ENCODE measurements at places on chromosomes 13 and 19.

- no peaks in the 10 kb centered on the region for H3K36me3 ChIP-seq
- H3K27me3 ChIP-seq, result peaks cover 3% of the 10 kb centered on the region
- H3K27ac ChIP-seq, result no peak overlapping the region
- no peak for DNase-seq
These were observed 403.8 kb upstream of the PRR20A start for GRCh38 chr13:56736966-56737365.

GRCh38 chr13:113902481-113902880 is 38.6 kb upstream of the GAS6 start:
- H3K27me3 ChIP-seq, result peaks cover 7% of the 10 kb centered on the region
- no peak for DNase-seq
- H3K4me1 ChIP-seq, result peaks cover 5% of the 10 kb centered on the region
- H3K27ac ChIP-seq, result no peak overlapping the region
- H3K36me3 ChIP-seq, result no peaks in the 10 kb centered on the region

DNA sequence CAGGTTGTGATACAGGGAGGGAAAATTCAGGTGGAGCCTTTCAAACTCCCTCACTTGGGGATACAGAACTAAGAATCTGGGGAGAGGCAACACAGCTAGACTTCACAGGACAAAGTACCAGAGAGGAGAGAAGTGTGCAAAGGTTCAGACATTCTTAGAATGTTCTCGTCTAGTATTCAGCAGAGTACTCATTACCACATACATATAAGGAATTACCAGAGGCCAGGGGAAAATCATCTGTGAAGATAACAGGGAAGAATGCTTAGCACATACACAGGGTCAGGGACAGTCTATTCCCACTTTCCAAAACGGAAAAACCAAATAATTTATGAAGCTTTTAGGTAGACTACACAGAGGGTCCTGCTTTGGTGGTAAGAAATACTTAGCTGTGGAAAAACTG is 58.1 kb downstream of the TRPC4 start:
- DNase-seq, result no peak
- H3K27ac ChIP-seq, result no peak overlapping the region
- no peaks in the 10 kb centered on the region for H3K4me1 ChIP-seq
- H3K36me3 ChIP-seq, result no peaks in the 10 kb centered on the region
- H3K27me3 ChIP-seq, result no peaks in the 10 kb centered on the region

DNA sequence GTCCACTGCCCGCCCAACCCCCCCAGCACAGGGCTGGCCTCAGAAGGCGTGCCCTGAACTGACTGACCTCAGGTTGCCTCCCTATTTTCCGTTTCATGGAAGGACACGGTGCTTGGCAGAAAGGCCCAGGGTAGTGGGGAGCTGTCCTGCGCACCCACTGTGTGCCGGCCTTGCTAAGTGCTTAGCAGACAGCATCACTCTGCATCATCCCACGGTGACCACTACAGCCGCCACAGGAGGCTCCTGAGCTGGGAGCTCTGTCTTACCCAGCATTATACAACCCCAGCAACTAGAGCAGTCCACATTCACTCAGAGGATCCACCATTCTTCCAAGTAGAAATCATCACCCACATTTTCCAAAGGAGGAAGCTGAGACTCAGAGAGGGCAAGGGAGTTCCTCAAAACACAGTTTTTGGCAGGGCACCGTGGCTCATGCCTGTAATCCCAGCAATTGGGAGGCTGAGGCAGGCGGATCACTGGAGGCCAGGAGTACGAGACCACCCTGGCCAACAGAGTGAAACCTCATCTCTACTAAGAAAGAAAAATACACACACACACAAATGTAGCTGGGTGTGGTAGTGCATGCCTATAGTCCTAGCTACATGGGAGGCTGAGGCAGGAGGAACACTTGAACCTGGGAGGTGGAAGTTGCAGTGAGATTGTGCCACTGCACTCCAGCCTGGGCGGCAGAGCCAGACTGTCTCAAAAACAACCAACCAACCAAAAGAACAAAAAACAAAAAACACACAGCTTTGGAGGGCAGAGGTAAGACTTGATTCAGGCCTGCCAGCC is 1.6 kb downstream of the SBK2 start:
- no peak for DNase-seq
- H3K4me1 ChIP-seq, result peaks cover 50% of the 10 kb centered on the region
- H3K4me3 ChIP-seq, result peak overlapping the region; percentile 44
- H3K27ac ChIP-seq, result peak overlapping the region; percentile 59
- H3K27me3 ChIP-seq, result peaks cover 7% of the 10 kb centered on the region

- DNase-seq, result no peak
- no peak overlapping the region for H3K27ac ChIP-seq
- peaks cover 4% of the 10 kb centered on the region for H3K27me3 ChIP-seq
- no peak overlapping the region for H3K4me3 ChIP-seq
These were observed 130.3 kb downstream of the ATP8A2 start for GRCh38 chr13:25502031-25502430.

- H3K27ac ChIP-seq, result peak overlapping the region; percentile 39
These were observed 7.0 kb upstream of the MYDGF start for GRCh38 chr19:4676955-4677731.

- H3K4me1 ChIP-seq, result peaks cover 31% of the 10 kb centered on the region
- no peak overlapping the region for H3K4me3 ChIP-seq
- DNase-seq, result peak; percentile 92
- no peaks in the 10 kb centered on the region for H3K36me3 ChIP-seq
These were observed 3.7 kb downstream of the USHBP1 start for GRCh38 chr19:17260842-17261325.

GRCh38 chr13:44306371-44307192 is 67.0 kb upstream of the SERP2 start:
- no peaks in the 10 kb centered on the region for H3K36me3 ChIP-seq
- no peaks in the 10 kb centered on the region for H3K27me3 ChIP-seq
- H3K27ac ChIP-seq, result peak overlapping the region; percentile 100
- H3K4me1 ChIP-seq, result peaks cover 95% of the 10 kb centered on the region
- H3K4me3 ChIP-seq, result peak overlapping the region; percentile 75

DNA sequence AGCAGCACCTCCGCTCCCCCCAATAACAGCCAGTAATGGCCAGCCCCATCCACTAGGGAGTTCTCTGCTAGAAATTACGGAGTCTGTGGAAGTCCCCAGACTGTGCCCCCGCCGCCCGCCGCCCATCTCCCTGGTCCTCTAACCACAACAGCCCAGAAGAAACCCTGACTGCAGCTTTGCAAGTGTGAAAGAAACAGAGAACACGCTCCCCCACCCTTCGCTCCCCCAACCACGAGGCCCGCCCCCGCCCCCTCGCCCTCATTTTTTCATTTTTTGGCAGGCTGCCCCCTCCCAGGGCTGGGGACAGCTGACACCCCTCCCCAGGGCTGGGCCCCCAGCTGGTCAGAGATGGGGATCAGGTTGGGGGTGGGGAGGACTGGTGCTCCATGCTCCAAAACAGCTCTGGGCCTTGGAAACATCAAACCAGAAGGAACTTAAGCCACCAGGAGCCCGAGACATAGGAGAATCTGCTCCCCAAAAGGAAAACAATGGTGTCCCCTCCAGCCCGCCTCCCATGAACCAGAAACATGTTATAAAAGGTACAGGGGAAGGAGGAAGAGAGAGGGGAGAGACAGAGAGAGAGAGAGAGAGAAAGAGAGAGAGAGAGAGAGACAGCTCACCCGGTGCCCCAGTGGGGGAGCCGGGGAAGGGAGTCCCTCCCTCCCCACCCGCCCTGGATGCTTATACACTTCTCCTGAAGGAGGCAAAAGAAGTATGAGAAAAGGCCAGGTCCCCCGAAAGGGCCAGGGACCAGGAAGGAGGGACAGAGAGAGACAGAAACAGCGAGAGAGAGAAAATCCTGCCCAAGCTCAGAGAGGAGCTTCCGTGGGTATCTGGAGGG is 29.8 kb upstream of the ASF1B start:
- peak overlapping the region; percentile 90 for H3K27ac ChIP-seq
- no peak for DNase-seq
- peaks cover 5% of the 10 kb centered on the region for H3K27me3 ChIP-seq
- H3K4me3 ChIP-seq, result peak overlapping the region; percentile 42

- H3K4me3 ChIP-seq, result peak overlapping the region; percentile 28
- peak overlapping the region; percentile 98 for H3K27ac ChIP-seq
- H3K4me1 ChIP-seq, result peaks cover 64% of the 10 kb centered on the region
- peak; percentile 41 for DNase-seq
These were observed 39.2 kb downstream of the TNFRSF19 start for GRCh38 chr13:23609414-23609760.

GRCh38 chr13:104737713-104738112 is 1671.5 kb upstream of the SLC10A2 start:
- no peaks in the 10 kb centered on the region for H3K27me3 ChIP-seq
- H3K4me1 ChIP-seq, result no peaks in the 10 kb centered on the region
- no peak for DNase-seq
- no peaks in the 10 kb centered on the region for H3K36me3 ChIP-seq

DNA sequence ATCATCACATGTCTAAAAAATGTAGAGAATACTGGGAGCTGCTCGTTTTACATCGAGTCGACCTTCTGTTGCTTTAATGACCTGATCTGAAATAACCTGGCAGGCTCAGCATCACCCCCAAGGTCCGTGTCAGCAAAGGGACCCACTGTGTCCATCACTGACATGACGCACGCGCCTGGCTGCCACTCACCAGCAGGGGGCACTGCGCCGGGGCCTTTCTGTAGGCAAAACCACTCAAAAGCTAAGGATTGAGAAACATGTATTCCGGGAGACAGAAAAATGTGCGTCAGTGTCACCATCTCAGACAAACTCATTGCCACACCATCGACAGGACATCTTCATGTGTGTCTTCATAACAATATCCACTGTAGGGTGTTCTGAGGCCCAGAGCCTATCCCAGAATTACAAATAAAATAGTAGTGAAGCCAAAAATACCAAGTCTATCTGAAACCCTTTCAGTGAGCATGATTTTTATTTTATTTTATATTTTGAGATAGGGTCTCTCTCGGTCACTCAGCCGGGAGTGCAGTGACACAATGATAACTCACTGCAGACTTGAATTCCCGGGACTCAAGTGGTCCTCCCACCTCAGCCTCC is 130.3 kb upstream of the LSM14A start:
- H3K27me3 ChIP-seq, result peaks cover 29% of the 10 kb centered on the region
- no peaks in the 10 kb centered on the region for H3K36me3 ChIP-seq
- H3K27ac ChIP-seq, result no peak overlapping the region
- H3K4me1 ChIP-seq, result peaks cover 20% of the 10 kb centered on the region
- no peak overlapping the region for H3K4me3 ChIP-seq

DNA sequence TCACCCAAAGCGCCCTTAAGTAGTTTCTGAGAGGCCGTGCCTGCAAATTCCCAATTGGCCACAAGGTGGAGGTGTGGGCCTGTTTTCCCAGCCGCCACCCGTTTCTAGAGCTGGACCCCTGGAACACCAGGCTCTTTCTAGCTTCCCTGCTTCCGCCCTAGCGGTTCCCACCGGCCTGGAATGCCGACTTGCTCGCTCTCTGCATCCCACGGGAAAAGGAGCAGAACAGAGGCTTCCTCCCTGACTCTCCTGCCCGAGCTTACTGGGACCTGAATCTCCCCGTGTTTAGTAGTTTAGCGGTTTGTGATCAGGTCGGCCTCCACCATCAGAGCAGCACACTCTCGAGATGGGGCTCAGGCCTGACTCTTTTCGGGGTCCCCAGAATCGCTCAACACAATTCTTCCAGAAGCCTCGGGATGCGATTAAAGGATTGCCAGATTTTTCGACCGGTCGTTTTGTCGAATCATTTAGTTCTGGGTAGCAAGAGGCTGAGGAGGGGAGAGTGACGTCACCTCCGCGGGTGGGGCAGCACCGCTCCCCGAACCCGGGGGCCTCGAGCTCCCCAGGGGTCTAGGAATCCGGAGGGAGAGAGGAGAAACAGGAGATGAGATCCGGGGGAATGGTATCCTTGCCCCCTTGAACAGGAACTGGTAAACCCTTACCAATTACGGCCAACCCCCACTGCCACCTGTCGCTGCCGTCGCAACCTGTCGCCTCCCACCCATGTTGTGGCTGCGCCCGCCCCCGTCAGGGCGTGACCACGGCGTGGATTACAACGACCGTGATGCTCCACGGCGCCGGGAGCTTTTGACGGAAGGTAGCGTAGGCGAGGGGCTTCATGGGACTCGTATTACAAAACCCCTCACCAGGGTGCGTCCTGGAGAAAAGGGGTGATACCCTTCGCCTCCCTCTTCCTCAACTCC is 8.0 kb downstream of the NAPSA start:
- H3K4me3 ChIP-seq, result no peak overlapping the region
- H3K27me3 ChIP-seq, result peaks cover 12% of the 10 kb centered on the region
- H3K36me3 ChIP-seq, result peaks cover 16% of the 10 kb centered on the region
- H3K27ac ChIP-seq, result no peak overlapping the region
- DNase-seq, result peak; percentile 76

DNA sequence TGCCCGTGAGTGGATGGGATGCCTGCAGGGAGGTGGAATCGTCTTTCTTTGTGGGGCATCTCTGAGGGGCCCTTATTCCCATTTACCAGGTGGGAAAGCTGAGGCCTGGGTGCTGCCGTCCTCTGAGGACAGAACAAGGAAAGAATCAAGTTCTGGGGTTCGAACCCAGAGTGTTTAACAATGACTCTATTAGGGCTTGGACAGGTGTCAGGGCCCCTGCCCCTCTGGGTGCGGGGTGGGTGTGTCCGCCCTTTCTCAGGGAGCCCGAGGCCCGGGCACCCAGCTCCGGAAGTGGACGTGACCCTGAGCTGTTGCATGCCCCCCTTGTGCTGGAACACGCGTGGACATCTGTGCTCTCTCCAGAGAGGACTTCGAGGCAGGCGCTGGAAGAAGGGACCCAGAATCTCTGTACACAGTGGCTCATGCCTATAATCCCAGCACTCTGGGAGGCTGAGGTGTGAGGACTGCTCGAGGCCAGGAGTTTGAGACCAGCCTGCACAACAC is 10.8 kb downstream of the NDUFA11 start:
- no peak for DNase-seq
- H3K4me1 ChIP-seq, result peaks cover 13% of the 10 kb centered on the region
- peaks cover 3% of the 10 kb centered on the region for H3K27me3 ChIP-seq
- H3K27ac ChIP-seq, result no peak overlapping the region

- H3K36me3 ChIP-seq, result no peaks in the 10 kb centered on the region
- peaks cover 12% of the 10 kb centered on the region for H3K27me3 ChIP-seq
- DNase-seq, result no peak
- no peak overlapping the region for H3K4me3 ChIP-seq
These were observed 44.5 kb upstream of the KCTD15 start for GRCh38 chr19:33752018-33752800.

GRCh38 chr19:32222556-32222955 is 122.9 kb upstream of the ZNF507 start:
- peaks cover 59% of the 10 kb centered on the region for H3K27me3 ChIP-seq
- peaks cover 21% of the 10 kb centered on the region for H3K4me1 ChIP-seq
- no peak overlapping the region for H3K4me3 ChIP-seq

GRCh38 chr13:73677048-73677601 is 457.1 kb downstream of the KLF12 start:
- no peak overlapping the region for H3K27ac ChIP-seq
- DNase-seq, result no peak
- H3K4me1 ChIP-seq, result no peaks in the 10 kb centered on the region
- no peaks in the 10 kb centered on the region for H3K36me3 ChIP-seq

DNA sequence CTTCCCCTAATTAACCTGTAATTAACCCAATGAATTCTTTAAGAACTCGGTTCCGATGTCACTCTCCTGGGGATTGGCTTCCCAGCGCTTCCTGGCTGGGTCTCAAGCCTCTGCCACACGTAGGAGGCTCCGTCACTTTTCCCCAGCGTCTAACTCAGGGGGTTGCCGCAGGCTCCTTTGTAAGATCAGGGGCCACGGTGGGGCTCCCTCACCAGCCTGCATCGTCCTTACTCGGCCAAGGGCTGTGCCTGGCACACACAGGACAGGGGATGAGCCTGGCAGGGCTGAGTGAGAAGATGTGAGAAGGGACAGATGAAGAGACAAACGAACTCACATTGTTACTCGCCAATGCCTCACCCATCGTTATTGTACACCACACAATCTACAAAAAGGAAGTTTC is 20.9 kb upstream of the ATP11A start:
- H3K4me3 ChIP-seq, result no peak overlapping the region
- H3K27me3 ChIP-seq, result peaks cover 17% of the 10 kb centered on the region
- H3K4me1 ChIP-seq, result peaks cover 33% of the 10 kb centered on the region
- no peak for DNase-seq
- no peaks in the 10 kb centered on the region for H3K36me3 ChIP-seq
